ENCODE measurements at places on chromosomes 11 and 22.

- no peak for DNase-seq
These were observed 31.2 kb upstream of the SMTN start for GRCh38 chr22:31049815-31050420.

GRCh38 chr11:72652873-72653630 is 21.2 kb downstream of the PDE2A start:
- no peak for DNase-seq

- no peak for DNase-seq
These were observed 88.1 kb upstream of the IGLL5 start for GRCh38 chr22:22799561-22799960.

DNA sequence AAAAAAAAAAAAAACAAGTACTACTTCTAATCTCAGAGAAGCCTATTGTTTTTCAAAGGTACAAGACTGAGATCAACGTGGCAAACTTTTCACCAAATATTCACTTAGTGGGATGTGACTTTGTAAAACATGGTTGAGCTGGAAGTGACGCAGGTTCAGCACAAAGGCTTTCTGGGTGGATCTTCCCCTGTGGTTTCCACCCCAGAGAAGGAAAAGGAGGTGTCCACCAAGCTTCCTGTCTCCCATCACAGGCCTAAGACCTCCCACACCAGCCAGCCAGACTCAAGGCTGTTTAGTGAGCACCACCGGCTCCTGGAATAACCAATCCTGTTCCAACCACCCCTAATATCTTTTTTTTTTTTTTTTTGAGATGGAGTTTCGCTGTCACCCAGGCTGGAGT is 5.7 kb downstream of the TMEM184B start:
- no peak for DNase-seq

GRCh38 chr11:96390488-96390792 is 627 bp downstream of the JRKL start:
- DNase-seq, result no peak

DNA sequence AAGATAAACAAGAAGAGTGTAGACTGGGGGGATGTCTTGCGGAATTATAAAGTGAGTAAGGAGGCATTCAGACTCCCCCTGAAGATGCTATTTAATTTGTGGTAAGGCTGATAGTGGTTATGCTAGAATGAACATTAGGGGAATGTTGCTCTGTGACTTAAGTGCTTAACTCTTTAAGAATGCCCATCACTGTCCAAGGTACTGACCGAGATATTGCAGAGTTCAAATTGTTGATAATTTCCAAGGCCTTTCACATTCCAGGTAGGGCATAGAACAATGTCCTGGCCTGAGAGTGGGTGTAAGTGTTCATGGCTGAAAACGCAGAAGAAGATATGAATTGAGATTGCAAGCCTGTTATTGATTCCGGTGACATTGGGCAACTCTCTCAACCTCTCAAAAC is 90.3 kb upstream of the SEZ6L start:
- no peak for DNase-seq

- no peak for DNase-seq
These were observed 88.1 kb downstream of the MICAL2 start for GRCh38 chr11:12198251-12199222.

DNA sequence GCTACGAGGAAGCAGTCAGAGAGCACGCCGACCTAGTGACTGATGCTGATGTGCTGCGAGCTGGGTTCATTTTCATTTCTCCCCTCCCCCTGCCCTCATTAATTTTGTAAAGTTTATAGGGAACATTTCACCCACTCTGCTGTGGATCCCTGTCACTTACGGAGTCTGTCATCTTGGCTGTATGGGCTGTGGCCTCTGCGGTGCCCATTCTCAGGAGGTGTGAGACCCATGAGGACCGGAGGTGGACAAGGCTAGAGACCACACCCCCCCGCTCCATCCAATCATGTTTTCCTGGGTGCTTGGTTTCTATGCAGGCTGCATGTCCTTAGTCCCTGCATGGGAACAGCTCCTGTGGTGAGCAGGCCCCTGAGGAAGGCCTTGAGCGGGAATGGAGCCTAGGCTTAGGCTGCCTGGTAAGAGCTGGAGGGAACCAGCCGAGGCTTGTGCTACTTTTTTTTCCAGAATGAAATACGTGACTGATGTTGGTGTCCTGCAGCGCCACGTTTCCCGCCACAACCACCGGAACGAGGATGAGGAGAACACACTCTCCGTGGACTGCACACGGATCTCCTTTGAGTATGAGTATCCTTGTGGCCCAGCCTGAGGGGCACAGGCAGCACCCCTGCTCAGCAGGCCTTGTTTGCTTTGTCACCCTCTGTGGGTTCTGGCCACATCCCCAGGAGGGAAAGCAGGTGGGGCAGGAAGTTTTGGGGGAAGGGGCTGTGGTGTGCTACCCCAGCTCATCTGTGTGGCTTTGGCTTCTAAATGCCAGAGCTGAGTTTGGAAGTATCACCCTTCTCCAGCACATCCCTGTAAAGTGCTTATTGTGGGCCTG is 19.1 kb downstream of the CLDN5 start:
- DNase-seq, result no peak

GRCh38 chr22:22698263-22698750 is 53.9 kb downstream of the GGTLC2 start:
- no peak for DNase-seq

GRCh38 chr22:28188178-28188879 is 269.3 kb upstream of the PITPNB start:
- DNase-seq, result no peak

DNA sequence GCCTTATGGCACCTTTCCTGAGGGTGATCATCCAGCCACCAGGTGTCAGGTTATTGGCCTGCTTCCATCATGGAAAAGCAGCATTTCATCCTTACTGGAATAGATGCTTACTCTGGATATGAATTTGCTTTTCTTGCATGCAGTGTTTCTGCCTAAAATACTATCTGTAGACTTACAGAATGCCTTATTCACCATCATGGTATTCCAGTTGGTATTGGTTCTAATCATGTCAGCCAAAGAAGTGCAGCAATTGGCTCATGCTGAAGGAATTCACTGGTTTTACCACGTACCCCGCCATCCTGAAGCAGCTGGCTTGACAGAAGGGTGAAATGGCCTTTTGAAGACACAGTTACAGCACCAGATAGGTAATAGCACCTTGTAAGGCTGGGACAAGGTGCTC is 194.2 kb downstream of the AASDHPPT start:
- DNase-seq, result no peak

Data from aorta (tissue), 5 donors.